ENCODE measurements at places on chromosomes 1 and 21.

DNA sequence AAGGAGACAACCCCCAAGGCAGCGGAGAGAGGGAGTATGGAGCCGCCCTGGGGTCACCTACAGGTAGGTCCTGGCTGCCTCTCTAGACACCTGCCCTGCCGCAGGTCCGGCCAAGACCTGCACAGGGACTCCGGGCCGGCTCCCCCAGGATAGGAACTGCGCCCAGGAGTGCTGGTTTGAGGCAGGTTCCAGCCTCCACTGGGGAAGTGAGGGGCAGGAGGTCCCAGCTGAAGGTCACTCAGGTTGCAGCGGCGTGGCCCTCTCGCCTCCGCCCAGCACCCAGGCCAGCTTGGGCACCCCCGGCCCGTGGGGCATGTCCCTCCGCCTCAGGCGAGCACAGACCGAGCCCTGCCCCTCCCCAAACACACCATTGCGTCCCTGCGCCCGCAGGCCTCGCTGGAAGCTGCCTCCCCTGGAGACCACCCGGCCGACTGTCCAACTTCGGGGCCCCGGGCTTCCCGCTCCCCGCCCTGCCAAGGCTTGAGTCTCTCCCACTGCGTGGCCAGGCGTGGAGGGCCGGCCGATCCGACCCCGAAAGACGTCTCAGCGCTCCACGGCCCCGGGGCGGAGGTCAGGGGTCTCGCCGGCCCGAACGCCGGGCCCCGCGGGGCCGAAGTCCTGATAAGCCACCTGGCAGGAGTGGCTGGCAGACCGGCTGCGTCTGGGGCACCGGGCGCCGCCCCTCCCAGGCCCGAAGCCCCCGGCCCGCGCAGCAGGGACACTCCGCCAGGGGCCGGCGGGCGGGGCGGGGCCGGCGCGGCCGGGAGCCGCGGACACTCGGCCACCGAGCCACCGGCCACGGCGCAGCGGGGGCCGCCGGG, 1.4 kb upstream of the SKI start:
- no peak for DNase-seq

GRCh38 chr1:48079096-48079495, 81.9 kb upstream of the TRABD2B start:
- no peak for DNase-seq

DNA sequence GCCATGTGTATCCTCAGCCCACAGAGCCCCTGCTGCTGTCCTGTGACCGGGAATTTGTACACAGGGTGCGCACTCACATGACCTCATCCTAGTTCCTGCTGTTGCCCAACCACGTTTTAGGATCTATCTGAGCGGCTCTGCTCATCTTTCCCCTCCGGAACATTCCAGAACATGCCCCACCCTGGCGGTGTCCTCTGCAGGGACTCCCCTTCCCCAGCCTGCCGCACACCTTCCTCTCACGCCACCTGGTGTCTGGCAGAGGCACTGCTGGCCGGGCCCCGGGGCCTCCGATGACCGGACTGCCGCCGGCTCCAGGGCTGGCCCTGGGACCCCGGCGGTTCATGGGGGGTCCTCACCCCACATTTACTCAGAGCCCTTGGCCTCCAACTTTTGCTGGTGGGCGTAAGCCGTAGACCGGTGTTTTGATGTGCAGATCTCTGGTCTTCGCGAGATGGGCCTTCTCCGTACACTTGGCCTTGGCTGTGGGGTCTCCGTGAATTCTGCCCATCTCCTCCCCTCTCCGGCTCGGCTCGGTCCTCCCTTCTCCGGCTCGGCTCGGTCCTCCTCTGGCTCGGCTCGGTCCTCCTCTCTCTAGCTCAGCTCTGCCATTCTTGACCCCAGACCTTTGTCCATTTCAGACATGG, 29.5 kb downstream of the ARHGEF16 start:
- DNase-seq, result peak; percentile 54

GRCh38 chr1:43671626-43672330, 21.8 kb downstream of the KDM4A start:
- DNase-seq, result no peak

DNA sequence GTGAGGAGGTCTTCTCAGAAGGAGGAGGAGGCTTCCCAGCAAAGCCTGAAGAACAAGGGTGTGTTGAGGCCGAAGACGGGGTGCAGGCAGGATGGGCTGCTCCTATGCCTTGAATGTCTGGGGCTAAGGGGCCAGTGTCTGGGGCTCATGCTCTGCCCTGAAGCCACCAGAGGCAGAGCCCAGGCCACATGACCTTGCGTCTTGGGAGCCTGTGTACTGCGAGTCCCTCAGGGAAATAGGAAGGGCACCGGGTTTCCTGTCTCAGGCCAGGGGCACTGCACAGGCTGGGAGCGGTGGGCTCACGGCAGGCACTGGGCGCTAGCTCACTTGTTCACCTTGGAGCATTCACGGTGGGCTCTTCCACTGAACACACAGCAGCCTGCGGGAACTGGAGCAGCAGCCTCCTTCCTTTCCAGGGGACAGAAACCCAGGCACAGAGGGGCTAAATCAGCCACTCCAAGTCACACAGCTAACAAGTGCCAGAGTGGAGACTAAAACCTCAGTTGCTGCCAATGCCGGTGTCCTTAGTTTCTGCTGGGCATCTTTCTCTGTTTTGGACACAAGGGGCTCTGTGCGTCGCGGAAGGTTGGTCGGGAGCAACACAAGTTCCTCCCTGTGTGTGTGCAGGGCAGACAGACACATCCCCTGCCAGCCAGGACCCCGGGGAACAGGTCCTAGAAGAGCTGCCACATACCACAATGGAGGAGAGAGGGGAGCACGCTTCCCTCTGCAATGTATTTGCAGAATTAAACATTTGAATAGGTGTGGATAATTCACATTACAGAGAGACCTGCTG, 104.8 kb upstream of the C1orf174 start:
- DNase-seq, result no peak

DNA sequence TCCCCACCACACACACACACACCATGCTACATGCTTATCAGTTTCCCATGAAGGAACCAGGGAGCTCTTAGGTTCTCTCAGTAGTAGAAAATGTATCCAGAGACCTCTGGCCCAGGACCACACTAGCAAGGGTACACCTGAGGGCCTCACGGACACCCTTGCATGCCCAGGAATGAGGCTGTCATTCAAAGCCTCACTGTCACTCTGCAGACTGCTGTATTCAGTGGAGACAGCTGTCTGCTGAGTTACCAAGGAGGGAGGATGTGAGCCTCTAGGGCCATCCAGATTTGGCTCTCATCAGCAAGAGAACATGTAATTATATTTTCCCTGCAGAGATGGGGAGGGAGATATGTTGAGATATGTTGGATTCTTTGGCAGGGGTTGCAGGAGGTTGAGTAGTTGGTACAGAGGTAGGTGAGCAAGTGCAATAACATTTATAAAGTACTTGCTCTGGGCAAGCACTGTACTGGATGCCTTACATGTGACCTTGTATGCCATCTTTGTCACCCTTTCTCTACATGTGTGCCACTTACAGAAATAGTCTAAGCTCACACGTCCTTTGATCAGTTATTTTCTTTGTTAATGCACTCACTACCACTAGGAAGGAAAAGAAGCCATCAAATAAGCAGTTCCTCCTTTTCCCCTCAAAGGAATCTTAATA, 250.6 kb downstream of the ZP4 start:
- DNase-seq, result no peak

- no peak for DNase-seq
These were observed 8.5 kb upstream of the COL8A2 start for GRCh38 chr1:36133484-36133883.

DNA sequence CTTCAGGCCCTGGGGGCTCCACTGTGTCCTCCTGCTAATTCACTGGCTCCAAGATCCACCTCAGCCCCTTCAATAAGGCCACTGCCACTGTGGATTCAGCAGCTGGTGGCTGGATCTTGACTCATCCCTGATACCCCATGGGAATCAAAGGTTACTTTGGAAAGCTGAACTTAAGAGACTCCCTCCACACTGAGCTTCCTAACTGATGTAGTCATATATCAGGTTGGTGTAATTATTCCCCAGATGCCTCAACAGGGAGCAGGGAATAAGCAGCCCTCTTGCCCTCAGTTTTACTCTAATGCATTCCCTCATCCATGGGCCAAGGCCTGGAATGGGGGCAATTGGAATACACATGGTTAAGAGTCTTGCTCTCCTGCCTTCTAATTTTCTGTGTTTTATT, 164.6 kb downstream of the FASLG start:
- DNase-seq, result no peak

DNA sequence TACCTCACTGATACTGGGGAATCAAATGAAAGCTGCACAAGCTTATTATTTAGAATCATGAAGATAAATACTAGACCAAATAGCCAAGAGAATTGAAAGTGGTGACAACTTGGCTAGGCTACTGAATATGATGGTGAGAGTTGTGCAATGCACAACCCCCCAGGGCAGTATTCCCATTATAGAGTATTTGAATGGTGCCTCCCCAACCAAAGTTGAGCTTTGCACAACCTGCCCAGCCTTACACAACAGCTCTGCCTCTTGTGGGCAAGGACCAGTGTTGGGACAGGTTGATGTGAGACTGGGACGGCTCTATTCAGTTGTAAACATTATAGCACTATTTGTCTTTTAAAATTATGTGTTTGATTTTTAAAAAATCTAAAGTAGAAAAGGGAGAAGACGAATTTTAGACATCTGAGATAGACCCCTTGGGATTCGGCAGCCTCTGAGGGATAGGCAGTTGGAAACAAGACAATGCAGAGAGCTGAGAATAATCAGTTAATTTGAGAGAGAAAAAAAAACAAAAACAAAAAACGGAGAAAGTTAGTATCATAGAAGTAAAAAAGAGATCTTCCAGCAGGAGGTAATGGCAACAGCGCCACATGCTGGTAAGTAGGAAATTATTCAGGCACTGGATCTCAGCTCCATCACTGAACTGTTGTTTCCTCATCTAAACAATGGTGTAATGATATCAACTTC, 91.0 kb upstream of the KCNA3 start:
- DNase-seq, result peak; percentile 74

DNA sequence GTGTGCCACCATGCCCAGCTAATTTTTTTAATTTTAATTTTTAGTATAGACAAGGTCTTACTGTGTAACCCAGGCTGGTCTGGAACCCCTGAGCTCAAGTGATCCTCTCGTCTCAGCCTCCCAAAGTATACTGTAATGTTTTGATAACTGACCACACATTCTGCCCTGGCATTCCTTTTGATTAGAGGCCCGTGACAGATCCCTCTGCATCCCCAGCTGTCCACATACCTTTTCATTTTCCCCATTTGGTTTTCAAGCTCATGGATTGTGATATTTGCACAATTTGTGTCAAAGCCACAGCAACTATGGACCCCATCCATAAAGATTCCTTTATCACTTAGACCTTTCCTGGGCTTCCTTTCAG, 116.8 kb upstream of the ATP1A1 start:
- DNase-seq, result no peak

DNA sequence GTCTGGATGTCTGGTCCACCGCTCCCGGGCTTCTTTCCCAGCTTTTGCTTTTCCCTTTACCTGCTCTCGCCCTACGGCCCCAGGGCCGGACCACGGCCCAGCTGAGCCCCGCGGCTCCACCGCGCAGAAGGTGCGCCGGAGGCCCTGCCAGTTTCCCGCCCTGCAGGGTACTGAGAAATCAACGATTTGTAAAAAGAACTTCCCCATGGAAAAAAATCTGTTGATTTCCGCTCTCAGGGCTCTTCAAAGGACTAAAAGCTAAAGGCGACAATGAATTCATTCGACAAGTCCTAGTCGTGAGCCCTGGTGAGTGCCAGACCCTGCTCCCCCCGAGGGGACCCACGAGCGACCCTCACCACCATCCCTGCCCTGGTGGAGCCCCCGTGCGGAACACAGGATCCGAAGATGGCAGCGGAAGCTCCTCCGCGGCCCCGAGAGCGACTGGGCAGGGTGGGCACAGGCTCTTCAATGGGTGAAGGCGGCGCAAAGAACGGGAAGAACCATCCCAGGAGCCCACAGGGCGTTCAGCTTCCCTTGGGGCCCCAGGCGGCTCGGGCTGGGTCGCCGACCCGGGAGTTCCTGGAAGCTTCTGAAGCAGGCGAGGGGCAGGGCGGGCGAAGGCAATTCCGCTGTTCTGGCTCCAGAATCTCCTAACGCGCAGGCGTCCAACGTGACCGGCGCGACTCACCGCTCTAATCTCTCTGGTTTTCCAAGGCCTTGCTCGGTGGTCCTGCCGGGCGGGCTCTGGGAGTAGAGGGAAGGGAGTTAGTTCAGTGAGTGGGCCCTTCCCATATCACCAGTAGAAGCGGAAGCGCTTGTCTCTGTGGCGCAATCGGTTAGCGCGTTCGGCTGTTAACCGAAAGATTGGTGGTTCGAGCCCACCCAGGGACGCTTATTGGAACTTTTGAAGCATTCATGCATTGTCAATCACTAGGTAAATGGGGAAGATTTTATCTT, 6.6 kb upstream of the RNU1-2 start:
- peak; percentile 58 for DNase-seq

DNA sequence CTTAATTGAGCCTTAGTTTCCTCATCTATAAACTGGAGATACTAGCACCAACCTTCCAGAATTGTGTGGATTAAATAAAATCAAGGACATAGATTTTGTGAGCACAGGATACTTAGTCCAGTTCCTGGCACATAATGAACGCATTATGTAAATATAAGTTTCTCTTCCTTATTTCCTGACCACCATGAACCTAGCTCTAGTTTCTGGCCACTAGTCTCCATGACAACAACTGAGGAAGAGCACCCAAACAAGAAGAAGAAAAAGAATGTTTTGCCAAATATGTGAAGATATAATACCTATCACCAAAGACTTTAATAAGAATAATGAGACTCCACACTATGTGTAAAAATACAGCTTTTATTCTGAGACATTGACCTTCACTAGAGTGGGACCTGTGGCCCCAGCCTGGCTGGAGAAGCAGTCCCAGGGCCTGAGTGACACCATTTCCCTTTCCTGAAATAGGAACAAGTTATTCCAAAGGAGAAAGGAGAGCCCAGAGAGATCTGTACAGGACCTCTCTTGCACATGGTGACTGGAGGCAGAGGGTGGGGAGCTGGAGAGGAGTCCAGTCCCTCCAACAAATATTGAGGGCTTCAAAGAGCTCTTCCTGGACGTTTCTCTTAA, 940 bp upstream of the USF1 start:
- no peak for DNase-seq

- DNase-seq, result no peak
These were observed 14.1 kb upstream of the TMEM240 start for GRCh38 chr1:1554550-1554925.

DNA sequence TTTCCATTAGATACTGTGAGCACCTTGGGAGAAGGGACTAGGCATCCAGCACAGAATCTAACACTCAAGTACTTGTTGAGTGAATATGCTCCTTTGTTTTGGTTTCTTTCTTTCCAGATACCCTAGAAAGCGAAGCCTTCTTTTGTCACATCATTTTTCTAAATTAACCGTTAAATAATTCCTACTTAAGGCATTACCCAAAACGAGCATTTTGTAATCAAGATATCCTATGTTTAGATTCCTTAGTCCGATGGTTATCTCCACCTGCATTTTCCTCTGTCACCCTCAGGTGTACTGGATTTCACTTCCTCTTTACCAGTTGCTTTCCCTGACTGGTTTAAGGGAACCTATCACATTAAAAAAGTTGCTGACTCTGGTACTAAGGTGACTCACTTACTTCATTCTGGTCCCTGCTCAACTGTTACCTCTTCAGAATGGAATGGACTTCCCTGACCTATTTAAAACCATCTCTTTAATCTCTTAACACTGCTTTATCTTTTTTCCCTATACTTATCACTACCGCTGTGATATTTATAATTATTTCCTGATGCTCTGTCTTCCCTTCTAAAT, 3.2 kb downstream of the B3GALNT2 start:
- DNase-seq, result no peak

Measured in CD4-positive, alpha-beta T cell (primary cell).